Activated T-cell treated with anti-CD3 and anti-CD28 coated beads, Interleukin-2, amount 50 U/mL, for 72 hours (primary cell): ENCODE measurements at places on chromosomes 2 and 18.

DNA sequence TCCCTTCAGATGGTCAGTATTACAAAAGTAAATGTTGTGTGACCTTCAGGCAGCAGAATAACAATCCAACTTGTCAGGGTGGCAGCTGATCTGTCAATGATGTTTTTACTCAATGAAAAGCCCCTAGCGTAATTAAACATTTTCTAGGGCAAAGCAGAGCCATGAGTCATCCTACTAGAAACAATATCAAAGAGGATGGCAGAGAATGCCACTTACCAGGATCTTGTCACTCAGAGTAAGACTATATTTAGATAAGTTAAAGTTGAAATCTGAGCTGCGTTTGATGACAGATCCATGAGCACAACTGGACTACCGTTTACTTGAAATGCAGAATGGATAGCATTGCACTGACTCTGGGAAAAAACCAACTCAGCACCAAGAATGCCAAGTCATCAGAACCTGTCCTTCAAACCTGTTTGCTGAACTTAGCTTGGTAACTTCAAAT, 612.6 kb upstream of the ACVR2A start:
- no peak for DNase-seq

- DNase-seq = peak; percentile 89
Measured at GRCh38 chr2:110866466-110866865, 134.1 kb downstream of the ACOXL start.

DNA sequence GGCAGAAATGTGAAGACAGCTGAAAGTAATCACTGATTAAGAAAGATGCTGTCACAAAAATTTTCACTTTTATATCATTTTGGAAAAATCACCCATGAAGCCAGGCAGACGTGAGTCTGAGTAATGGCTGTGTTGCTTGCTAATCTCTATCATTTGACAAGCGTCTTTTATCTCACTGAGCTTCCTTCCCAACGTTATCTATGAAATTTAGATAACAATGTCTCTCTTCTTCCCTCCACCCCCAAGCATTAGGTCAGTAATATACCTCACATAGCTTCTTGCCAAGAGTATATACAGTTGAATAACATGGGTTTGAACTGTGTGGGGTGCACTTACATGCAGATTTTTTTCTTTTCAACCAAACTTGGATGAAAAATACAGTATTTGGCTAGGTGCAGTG, 388.6 kb upstream of the NRXN1 start:
- DNase-seq = no peak

- DNase-seq = no peak
Measured at GRCh38 chr18:63083555-63083954, 236.0 kb downstream of the BCL2 start.

DNA sequence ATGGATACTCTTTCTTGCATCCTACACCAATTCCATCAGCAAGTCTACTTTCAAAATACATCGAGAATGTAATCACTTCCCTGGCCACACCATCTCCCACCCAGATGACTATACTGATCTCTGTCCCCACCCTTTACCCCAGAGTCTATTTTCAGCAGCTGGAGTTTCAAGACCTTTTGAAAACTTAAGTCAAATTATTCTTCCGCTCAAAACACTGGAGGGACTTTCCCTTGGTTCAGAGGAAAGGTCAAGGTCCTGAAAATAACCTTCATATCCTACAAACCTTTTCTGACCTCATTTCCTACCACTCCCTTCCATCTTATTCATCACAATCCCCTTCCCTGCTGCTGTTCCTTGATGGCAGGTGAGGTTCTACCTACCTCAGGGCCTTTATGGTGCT, 58.8 kb upstream of the LYPD6 start:
- DNase-seq = no peak
